GOT3 (cell line): ENCODE measurements at places on chromosomes 1 and 21.

DNA sequence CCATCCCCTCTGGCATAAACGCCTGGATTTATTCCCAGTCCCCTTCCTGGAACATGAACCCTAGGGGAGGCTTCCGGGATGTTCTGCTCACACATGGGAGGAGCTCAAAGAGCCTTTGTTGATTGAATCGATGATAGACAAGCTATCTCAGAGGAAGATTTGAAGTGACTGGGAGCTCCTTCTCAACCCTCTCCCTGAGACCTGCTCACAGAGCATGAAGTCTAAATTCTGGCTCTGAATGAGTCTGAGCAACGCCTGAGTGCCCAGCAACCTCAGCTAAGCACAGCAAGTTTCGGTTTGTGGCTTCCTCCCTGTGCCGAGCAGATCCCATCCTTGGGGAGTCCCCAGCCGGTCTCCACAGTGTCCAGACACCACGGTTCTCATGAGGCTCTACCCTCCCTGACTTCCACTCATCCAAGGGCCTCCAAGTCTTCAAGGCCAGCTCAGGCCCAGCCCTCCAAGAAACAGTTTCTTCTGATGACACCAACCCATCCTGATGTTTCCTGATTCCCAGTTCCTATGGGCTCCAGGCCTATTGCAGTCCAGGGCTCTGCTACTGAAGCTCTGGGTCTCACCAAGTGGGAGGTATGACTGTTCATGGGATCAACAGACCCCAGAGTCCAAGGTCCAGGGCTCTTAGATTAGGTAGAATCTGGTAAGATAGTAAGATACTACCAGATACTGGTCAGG lies 190.8 kb downstream of the DYRK1A start:
- DNase-seq = no peak

GRCh38 chr1:7680207-7680954 lies 90.7 kb upstream of the VAMP3 start:
- DNase-seq = no peak

GRCh38 chr1:223700942-223701637 lies 11.2 kb upstream of the CAPN2 start:
- DNase-seq = peak; percentile 68

- no peak for DNase-seq
These were observed 31.9 kb downstream of the WNT9A start for GRCh38 chr1:227915564-227916553.

GRCh38 chr1:164637461-164638375 lies 78.7 kb downstream of the PBX1 start:
- DNase-seq = no peak

GRCh38 chr1:28815533-28816185 lies 3.7 kb downstream of the OPRD1 start:
- DNase-seq = no peak

GRCh38 chr1:246149543-246149942 lies 357.5 kb downstream of the SMYD3 start:
- DNase-seq = no peak

DNA sequence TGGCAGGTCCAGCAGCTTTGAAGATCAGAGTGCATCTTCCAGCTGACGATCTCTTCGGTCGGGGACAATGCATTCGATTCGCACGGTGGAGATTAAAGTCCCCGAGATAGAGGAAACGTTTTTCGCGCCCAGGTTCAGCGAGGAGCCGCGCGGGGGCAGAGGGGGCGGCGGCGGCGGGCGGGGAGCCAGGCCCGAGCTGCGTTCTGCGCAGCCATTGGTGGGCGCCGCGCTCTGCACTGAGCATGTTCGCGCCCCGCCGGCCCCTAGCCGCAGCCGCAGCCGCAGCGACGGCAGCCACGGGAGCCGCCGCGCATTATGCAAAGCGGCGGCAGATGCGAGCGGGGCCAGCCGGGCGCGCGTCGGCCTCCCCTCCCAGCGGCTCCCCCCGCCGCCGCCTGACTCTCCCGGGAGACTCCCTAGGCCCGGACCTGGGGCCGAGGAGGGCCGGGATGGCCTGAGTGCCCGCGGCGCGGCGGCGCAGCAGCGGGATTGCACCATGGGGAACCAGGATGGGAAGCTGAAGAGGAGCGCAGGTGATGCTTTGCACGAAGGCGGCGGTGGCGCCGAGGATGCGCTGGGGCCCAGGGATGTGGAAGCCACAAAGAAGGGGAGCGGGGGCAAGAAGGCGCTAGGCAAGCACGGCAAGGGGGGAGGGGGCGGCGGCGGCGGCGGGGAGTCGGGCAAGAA lies at the start of gene FMN2:
Gene FMN2, plus strand, starts transcription at position 270 of the 687 bp plus-strand sequence. Its CDS starts 227 bp downstream, at position 497.
- DNase-seq = no peak

DNA sequence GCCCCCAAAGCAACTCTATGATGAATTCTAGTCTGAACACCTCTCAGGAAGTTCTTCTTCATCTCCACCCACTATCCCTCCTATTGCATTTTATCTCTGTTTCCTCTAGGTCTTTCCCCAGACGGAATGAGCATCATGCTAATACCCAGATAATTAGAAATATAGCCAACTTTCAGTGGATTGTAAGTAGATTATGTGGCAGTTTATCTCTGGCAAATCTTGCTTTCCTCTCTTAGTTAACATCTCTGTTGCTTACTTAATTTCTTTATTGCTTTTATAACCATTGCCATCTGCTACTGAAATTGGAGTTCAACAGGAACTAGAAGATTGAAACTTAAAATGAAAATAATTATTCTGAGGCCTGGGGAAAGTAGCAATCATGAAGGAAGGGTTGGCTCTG lies 378.6 kb downstream of the RPS6KC1 start:
- no peak for DNase-seq

DNA sequence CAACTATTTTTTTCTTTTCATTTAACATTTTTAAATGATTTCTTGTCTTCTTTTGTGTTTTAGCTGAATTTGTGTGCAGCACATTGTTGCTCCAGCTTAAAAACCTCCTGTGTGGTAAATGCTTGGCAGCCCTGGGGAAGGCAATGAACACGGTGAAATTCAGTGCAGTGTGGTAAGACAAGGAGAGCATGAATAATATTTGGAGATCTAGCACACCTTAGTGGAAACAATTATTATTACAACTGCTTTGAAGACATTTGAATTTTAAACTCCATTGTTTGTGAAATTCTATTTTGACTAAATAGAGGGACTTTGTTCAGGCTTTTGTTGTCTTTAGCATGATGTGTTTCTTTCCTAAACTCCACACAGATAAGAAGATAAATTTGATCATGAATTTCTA lies 242.6 kb upstream of the CXADR start:
- DNase-seq = peak; percentile 6

DNA sequence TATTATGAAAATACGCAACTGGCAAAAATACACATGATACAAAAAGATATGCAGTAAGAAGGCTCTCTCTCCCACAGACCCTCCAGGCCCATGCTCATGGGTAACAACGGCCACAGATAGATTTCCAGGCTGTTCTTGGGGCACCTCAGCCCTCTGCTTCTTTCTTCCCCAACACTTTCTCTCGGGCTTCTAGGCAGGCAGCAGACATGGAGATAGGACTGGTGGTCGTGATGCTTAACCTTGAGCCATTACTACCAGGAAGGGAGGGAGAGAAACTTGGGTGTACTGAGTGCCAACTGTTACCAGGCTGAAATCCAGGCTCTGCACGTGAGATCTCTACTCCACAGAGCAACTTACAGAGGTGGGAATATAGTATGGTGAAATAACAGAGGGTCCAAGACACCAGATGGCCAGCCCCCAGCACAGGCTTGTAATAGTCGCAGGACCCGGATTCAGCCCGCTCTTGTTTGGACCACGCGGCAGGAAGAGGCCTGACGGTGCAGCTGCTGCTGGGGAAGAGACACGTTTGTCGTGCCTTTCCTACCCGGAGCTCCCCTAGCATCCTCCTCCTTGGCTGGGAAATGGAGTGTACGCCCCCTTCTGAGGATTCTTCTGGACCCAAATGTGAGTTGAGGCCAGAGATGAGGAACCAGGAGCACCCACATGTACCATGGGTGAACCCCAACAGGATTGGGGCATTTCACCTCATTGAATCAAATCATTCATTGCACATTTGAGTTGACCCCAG lies 441.1 kb upstream of the VAMP3 start:
- DNase-seq = no peak

- DNase-seq = no peak
These were observed 102.3 kb downstream of the PDE4B start for GRCh38 chr1:65894738-65895605.

DNA sequence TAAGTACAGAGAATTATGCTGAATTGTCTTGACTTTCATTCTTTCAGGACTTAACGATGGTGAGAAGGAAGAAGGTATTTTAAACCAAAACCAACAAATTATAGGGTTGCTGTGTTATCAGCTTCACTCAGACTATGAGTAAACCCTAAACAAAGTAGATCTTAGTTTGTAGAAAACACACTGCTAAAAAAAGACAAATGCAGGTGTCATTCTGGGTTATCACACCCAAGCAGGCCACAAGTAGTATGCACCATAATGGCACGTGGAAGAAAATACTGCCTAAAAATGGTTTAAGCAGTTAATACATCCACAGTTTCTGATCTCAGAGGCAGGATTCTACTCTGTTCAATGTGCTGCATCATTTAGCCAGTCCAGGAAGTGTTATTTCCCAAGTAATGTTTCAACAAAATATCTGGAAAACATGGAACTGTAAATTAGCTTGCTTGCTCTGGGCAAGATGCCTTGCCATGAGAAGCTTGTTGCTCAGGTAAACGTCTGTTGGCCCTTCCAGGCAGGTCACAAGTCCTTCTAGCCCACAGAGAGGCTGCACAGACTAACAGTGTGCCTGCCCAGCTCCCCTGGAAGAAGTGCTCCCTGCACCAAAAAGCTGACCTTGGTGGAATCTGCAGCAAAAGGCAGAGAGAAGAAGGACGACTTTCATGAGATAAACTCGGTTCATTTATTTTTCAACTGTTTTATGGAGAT lies 4.1 kb downstream of the DIPK1A start:
- no peak for DNase-seq

GRCh38 chr1:209850342-209850979 lies 22.7 kb downstream of the UTP25 start:
- no peak for DNase-seq

DNA sequence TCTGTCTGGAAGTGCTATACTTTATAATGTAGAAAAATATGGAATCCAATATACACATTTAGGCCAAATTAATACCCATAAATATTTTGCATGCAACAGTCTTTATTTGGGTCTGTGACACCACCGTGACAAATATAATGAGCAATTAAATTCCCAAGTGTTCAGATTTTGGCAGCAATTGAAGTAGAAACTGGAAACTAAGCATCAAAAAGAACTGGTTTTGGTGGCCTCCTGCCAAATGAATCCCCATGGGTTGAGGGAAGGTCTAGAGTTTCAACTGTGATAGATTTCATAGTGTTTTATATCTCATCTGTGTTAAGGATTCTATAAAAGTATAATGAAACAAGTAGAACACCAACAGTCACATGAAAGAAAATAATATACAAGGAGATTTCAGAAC lies 88.4 kb downstream of the DPYD start:
- DNase-seq = no peak

- DNase-seq = no peak
These were observed 57.6 kb downstream of the APP start for GRCh38 chr21:26112975-26113374.
